ENCODE measurements at places on chromosomes 5 and 9.

GRCh38 chr9:6106711-6107339 lies 91.4 kb upstream of the RANBP6 start:
- ATAC-seq = no peak

GRCh38 chr5:52693836-52694235 lies 93.9 kb upstream of the ITGA1 start:
- no peak for ATAC-seq

DNA sequence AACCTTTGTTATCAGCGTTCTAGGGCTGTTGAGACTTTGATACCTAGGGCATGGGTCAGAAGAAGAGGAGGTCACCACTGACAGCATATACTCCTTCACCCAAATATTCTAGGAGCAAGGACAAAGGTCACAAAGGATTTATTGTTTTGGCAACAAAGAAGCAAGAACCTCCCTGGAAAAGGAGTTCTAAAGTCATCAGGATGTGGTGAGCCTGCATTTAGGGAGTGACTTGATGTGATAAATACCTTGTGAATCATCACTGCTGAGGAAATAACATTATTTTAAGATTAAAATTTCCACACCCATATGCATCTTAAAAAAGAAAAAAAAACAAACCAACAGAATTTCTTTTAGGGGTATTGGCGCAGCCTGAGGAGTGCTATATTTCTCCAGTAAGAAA lies 13.9 kb downstream of the IFNA1 start:
- ATAC-seq = no peak

DNA sequence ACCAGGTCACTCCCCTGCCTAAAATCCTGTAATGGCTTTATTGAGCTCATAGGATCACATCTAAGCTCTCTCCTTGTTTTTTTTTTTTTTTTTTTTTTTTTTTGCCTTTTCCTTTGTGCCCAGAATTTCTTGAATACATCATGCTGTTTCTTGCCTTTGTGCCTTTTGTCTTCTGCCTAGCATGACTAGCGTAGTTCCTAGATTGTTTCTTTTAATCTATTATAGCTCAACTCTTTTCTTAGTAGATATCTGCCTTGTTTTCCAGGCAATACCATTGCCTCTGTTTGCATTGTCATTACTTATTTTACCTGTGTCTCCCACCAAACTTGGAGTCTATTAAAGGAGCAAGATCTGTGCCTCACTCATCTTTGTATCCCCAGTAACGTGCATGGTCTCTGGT lies 106.1 kb upstream of the C9orf72 start:
- ATAC-seq = no peak
